ENCODE measurements at places on chromosomes 1 and 21. TPM values are rescaled to one million over a fixed set of nuclear protein-coding genes. Genes with fewer than 3 reads are reported as not detected.

The IL24 gene
- total RNA-seq = 3.1 TPM

The FGR gene
- total RNA-seq = 0.07 TPM

The F11R gene
- 15.5 TPM for total RNA-seq

The UCHL5 gene
- total RNA-seq = 78.5 TPM

The NCAM2 gene
- total RNA-seq = 0.23 TPM

The NECTIN4 gene
- 0.05 TPM for total RNA-seq

DNA sequence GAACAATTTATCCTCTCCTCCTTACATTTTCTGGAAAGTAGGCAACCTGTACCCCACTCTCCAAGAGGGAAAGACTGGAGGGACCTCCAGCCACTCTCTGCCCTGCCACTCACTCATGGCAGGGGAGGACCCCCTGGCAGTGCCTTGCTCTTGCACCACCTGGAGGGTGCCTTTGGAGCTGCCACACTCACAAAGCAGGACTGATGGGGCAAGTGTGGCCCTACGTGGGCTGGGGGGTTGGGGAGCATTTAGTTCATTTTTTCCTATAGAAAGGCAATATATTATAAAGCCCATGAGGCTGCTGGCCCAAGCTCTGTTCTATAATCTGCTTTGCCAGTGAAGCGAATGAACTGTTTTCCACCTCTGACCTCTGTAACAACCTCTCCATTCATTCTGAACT, 50.3 kb downstream of the GPR161 start:
- no peak overlapping the region for H3K27ac ChIP-seq
- no peak for DNase-seq
- H3K4me1 ChIP-seq = peaks cover 11% of the 10 kb centered on the region
- no peaks in the 10 kb centered on the region for H3K36me3 ChIP-seq
- H3K4me3 ChIP-seq = no peak overlapping the region

DNA sequence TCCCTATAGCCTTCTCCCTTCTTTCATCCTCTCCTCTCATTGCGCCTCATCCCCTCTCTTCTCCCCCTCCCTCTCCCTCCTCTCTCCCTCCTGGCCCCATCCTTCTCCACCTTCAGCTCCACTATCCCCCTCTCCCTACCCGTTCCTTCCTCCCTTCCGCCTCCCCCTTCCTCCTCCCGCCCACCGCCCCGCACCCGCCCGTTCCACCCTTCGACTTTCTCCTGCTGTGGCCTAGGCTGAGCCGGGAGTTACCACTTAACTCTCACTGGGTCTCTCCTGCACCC, 1.6 kb downstream of the NPR1 start:
- no peaks in the 10 kb centered on the region for H3K36me3 ChIP-seq
- peaks cover 47% of the 10 kb centered on the region for H3K27me3 ChIP-seq
- no peak for DNase-seq
- no peak overlapping the region for H3K27ac ChIP-seq

DNA sequence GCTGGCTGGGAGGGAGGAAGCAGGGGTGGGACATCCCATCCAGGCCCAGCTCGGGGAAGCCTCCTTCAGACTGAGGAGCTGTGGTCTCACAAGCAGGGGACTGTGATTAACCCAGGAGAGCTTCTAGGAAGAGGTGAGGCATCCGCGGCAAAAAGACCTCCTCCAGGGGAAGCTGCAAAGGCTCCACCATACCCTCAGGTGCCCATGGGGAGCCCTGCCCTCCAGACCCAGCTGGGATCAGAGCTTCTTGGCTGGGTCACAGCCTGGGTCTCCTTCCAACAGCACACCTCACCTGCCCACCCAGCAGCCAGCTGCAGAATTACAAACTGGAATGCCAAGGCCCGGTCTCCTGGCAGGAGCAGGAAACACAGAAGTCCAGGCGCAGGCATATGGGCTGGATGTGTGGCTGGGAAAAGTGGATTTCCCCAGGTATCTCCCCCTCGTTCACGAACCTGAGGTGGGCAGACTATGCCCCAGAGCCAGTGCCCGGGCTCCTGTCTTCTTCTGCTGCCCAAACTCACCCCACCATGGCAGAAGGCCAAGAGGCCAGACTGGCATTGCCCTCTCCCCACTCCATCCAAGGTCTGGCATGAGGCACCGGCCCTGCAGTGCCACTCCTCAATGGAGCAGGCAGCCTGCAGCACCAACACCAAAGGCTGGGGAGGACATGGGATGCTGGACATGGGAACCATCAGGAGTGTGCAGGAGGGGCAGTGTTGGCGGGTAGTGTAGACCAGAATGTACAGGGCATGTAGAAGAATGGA, 15.4 kb upstream of the ARF1 start:
- no peak overlapping the region for H3K27ac ChIP-seq
- DNase-seq = no peak
- no peak overlapping the region for H3K4me3 ChIP-seq
- no peaks in the 10 kb centered on the region for H3K36me3 ChIP-seq
- peaks cover 8% of the 10 kb centered on the region for H3K27me3 ChIP-seq

DNA sequence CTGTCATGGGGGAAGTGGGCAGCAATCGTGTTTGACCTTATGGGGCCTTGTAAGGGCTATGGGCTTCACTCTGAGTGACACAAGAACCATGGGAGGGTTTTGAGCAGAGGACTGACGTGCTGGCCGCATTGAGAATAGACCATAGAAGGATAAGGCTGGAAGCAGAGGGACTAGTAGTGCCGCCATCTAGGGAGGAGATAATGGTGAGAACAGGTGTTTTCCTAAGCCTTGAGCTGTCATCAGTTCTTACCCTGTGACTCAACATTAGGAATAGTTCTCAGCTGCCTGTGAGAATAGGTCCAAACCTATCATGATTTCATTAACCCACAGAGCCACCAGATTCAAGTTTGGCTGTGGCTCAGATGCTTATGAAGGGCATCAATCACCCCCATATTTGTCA, 228.5 kb downstream of the CACNA1E start:
- no peak overlapping the region for H3K4me3 ChIP-seq
- H3K36me3 ChIP-seq = no peaks in the 10 kb centered on the region
- no peak overlapping the region for H3K27ac ChIP-seq
- DNase-seq = no peak
- no peaks in the 10 kb centered on the region for H3K4me1 ChIP-seq
- no peaks in the 10 kb centered on the region for H3K27me3 ChIP-seq

DNA sequence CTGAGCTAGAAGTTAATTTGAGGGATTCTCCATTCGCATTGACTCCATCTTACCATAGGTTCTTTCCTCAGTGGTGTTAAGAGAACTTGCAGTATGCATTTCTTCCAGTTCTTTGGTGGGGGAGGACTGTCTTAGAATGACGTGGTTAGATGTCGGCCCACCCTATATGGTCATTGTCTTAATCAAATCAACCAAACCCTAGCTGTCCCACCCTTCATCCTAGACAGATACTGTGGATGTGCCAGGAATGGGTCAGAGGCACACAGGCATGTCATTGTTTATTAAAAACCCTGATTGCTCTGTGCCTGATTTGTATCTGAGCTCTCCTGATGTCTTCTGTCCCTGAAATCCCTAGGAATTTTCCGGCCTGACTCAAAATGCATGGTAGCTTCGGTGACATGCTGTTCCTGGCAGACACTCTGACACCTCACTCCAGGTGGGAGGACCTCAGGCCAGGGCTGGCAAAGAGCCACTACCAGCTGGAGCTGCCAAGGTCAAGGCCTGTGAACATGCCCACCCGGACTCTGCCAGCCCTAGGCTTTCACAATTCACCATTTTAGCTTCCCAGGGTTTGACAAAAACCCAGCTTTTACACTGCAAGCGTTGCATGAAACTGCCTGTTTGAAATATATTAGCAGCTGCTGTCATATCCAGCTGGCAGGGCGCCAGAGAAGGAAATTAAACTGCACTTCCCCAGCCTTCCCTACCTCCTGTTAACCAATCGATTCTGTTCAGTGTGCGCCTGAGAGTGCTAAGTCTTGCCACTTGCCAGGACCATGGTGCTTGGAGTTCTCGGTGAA, 134.0 kb downstream of the FAM78B start:
- no peak for DNase-seq
- no peaks in the 10 kb centered on the region for H3K36me3 ChIP-seq
- H3K4me3 ChIP-seq = no peak overlapping the region
- H3K27ac ChIP-seq = no peak overlapping the region
- peaks cover 5% of the 10 kb centered on the region for H3K27me3 ChIP-seq

- H3K4me1 ChIP-seq = peaks cover 11% of the 10 kb centered on the region
- no peak overlapping the region for H3K27ac ChIP-seq
- peaks cover 4% of the 10 kb centered on the region for H3K36me3 ChIP-seq
- no peak overlapping the region for H3K4me3 ChIP-seq
- H3K27me3 ChIP-seq = peaks cover 8% of the 10 kb centered on the region
- DNase-seq = no peak
Measured at GRCh38 chr1:43930168-43930948, 3.2 kb upstream of the ARTN start.

DNA sequence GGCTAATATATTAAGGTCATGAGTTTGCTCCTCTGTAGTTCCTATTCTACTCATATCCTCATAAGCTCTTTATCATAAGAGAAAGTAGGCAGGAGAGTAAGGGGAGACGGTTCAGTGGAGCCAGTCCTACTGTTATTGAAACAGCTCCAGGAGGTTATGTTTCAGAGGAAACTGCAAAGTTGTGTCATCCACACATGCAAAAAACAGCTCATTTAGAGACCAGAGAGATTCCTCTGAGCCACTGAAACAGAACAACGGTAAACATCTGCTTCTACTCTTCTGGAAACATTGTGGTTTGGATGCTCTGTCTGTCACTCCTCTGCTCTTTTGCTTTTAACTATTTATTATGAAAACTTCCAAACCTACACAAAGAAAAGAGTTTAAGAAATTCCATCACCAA, 66.3 kb upstream of the PPP2R5A start:
- H3K4me1 ChIP-seq = peaks cover 18% of the 10 kb centered on the region
- no peaks in the 10 kb centered on the region for H3K36me3 ChIP-seq
- peak overlapping the region; percentile 29 for H3K27ac ChIP-seq

DNA sequence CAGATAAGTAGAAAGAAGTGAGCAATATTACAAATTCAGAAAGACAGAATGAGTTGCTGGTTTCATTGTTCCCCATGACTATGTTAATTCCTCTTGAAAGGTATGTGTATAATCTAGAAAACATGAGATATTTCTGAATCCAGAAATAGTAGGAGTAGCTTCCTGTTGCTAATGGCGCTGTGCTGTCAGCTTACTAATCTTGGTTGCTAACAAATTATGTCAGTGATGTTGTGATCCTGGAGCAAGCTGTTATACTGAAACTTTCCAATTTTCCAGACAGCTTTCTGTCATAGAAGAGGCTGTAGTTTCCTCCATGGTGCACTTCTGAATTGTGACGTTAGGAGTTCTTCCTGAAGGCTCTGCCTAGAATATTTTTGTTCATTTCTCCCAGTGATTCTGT, 372.3 kb downstream of the USP25 start:
- no peaks in the 10 kb centered on the region for H3K27me3 ChIP-seq
- no peaks in the 10 kb centered on the region for H3K36me3 ChIP-seq
- H3K4me1 ChIP-seq = no peaks in the 10 kb centered on the region
- no peak overlapping the region for H3K4me3 ChIP-seq
- no peak for DNase-seq

DNA sequence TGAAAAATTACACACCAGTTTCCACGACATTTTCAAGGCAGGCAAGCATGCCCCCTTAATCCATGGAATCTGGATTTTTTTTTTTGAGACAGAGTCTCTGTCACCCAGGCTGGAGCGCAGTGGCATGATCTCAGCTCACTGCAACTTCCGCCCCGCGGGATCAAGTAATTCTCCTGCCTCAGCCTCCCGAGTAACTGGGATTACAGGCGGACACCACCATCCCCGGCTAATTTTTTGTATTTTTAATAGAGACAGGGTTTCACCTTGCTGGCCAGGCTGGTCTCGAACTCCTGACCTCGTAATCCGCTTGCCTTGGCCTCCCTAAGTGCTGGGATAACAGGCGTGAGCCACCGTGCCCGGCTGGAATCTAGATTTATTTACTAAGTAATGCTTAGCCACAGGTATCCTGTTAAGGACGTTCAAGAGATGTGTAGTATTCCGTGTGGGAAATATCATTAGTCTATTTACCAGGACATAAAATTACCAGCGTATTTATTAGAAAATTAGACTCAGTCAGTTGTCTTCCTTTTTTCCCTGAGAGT, 2.5 kb downstream of the IFI44 start:
- peaks cover 48% of the 10 kb centered on the region for H3K36me3 ChIP-seq
- H3K27ac ChIP-seq = no peak overlapping the region
- no peaks in the 10 kb centered on the region for H3K27me3 ChIP-seq
- peaks cover 43% of the 10 kb centered on the region for H3K4me1 ChIP-seq
- H3K4me3 ChIP-seq = peak overlapping the region; percentile 89

- peak overlapping the region; percentile 21 for H3K4me3 ChIP-seq
- H3K27ac ChIP-seq = no peak overlapping the region
- peaks cover 53% of the 10 kb centered on the region for H3K27me3 ChIP-seq
- peaks cover 5% of the 10 kb centered on the region for H3K4me1 ChIP-seq
- peak; percentile 17 for DNase-seq
- H3K36me3 ChIP-seq = no peaks in the 10 kb centered on the region
Measured at GRCh38 chr21:31873696-31874599, 1.1 kb downstream of the HUNK start.

DNA sequence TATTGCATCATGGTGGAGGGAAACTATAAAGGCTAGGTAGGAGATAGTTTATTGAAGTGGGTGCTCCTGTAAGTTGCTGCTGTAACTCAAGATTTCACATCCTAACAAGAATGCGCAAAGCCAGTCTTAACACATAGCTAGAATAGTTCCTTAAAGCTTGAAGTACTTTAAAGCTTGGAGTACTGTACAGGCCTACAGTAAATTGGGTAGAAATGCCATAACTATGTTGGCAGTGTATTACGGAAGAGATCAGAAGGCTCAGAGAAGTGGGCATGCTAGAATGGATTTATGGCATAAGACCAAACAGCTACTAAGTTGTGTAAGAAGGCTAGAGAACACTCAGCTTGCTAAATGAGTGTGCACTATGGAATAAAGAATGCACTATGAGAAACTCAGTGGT, 44.5 kb downstream of the DMRTA2 start:
- no peak for DNase-seq
- no peaks in the 10 kb centered on the region for H3K4me1 ChIP-seq
- no peak overlapping the region for H3K4me3 ChIP-seq
- H3K36me3 ChIP-seq = no peaks in the 10 kb centered on the region

DNA sequence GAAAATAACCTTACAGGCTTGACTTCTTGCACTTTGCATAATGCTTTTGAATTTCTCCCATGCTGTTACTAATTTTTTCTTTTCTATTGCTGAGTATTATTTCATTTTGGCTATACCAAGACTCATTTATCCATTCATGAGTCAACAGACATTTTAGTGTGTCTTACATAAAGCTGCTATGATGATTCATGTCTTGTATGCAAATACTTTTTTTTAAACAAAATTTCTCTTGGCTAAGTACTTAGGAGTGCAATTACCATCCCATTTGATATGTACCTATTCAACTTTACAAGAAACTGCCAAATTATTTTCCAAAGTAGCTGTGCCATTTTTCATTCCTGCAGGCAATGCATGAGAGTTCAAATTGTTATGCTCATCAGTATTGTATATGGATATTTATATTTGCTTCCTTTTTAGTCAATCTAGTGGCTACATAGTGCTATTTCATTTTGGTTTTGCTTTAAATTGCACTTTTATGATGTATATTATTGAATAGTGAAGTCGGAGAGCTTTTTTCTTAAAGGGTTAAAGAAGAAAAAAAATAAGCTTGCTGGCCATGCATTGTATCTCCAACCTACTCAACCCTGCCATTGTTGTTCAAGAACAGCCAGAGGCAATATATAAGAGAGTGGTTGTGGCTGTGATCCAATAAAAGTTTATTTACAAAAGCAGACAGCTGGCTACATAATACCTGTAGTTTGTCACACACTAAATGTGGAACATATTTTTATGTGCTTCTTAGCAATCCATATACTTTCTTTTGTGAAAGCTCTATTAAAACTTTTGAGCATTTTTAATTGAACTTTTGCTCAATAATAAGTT, 862.8 kb downstream of the KCNT2 start:
- H3K4me1 ChIP-seq = no peaks in the 10 kb centered on the region
- no peak overlapping the region for H3K27ac ChIP-seq
- DNase-seq = no peak
- no peaks in the 10 kb centered on the region for H3K36me3 ChIP-seq
